Transverse colon (tissue), 4 donors: ENCODE measurements at places on chromosomes 1 and 21. TPM values are rescaled to one million over a fixed set of nuclear protein-coding genes. Genes with fewer than 3 reads are reported as not detected.

- no peak for DNase-seq
Measured at GRCh38 chr21:45739218-45740087, 95.9 kb downstream of the PCBP3 start.

DNA sequence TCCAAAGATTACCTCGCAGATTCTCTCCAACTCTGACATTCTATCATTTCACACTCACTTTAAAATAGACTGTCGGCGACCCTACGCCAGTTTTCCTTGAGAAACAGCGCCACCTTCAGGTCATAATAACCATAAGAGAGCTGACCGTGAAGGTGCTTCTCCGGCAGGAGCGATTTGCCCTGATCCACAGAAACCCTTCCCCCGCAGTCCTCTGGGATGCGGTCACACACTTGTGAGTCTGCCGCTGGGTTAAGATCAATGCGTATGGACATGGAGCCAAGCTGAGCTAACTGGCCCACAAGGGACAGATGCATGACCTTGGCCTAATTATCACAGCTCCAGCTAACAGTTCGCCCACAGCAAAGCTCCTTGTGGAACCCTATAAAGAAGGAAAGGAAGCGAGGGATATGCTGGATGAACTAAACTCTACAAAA is 32.8 kb upstream of the IFNAR2 start:
- peak; percentile 63 for DNase-seq

DNA sequence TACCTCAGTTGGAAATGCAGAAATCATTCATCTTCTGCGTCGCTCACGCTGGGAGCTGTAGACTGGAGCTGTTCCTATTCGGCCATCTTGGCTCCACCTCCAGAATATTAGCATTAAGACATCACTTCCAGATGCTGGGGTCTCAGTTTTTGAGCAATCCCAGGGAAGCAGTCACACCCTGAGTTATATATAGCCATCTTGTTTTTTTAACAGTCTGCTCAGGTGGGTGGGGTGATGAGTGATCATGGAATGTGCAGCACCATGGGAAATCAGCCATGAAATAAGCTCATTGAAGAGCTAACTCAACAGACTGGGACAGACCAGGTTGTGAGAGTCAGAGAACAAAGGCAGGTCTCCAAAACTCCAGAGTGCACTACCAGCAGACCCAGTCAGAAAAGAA is 27.0 kb upstream of the HMGB4 start:
- no peak for DNase-seq

GRCh38 chr1:41640756-41641474 is 156.4 kb upstream of the EDN2 start:
- DNase-seq, result peak; percentile 1

- no peak for DNase-seq
Measured at GRCh38 chr1:14267991-14268390, 330.5 kb upstream of the KAZN start.

Gene LRRC71
- total RNA-seq, result not detected

GRCh38 chr1:204831186-204831585 is 39.5 kb upstream of the NFASC start:
- DNase-seq, result no peak

- no peak for DNase-seq
Measured at GRCh38 chr1:163063143-163063542, 6.0 kb upstream of the RGS4 start.

DNA sequence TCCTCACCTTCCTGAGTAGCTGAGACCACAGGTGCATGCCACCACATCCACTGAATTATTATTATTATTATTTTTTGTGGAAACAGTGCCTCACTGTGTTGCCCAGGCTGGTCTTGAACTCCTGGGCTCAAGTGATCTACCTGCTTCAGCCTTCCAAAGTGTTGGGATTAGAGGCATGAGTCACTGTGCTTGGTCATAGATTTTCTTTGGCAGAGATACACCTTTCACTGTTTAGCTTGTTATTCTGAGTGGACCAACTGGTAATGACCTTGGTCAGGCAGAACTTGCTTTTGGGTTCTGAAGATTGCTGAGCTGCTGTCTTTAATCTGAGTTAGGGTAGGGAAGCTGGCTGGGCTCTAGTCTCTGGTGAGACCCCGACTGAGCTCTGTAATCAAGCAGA is 66.8 kb downstream of the DNAH14 start:
- no peak for DNase-seq

DNA sequence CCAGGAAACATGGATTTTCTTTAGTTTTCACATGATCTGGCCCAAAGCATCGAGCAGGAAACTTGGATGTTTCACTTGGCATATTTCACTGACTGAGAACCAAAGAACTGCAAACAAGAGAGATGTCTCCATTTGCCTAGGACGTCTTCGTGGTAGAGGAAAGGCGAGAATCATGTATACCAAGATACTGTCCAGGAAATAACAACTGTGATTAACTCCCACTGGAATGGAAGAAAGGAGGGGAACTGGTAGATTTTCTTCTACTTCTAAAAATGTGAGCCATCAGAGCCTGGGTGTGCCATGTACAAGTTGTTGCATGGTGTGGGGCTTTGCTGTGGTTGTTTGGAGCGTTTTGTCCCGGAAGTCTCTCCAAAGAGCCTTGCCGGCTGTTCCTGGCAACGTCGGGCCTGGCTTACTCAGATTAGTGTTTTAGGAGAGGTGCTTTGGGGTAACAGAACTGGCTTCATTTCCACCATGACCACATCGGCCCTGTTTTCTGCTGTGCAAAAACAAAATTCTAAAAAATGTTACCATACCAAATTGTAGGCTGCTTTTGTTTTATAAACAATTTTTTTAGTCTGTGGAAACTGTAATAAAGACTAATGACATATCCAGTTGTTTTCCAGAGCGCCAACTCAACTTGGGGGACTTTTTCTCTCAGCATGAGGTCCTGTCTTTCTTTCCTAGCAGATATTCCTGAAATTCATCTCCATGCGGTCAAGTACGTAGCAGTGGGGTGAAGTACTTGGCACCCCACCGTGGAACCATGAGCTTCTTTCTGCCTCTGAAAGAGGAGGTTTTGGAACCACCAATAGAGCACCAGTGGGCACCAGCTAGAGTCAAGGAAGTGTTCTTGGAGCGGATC is 118.3 kb downstream of the TM2D1 start:
- DNase-seq, result peak; percentile 28

GRCh38 chr1:31679091-31679490 is 24.7 kb downstream of the COL16A1 start:
- DNase-seq, result no peak

- DNase-seq, result no peak
Measured at GRCh38 chr1:42739753-42740700, at the start of gene CLDN19. CLDN19 (minus strand) TSS chr1:42740236; CDS start chr1:42740063, 173 bp downstream.

GRCh38 chr1:185039726-185040407 is 5.5 kb upstream of the RNF2 start:
- no peak for DNase-seq

DNA sequence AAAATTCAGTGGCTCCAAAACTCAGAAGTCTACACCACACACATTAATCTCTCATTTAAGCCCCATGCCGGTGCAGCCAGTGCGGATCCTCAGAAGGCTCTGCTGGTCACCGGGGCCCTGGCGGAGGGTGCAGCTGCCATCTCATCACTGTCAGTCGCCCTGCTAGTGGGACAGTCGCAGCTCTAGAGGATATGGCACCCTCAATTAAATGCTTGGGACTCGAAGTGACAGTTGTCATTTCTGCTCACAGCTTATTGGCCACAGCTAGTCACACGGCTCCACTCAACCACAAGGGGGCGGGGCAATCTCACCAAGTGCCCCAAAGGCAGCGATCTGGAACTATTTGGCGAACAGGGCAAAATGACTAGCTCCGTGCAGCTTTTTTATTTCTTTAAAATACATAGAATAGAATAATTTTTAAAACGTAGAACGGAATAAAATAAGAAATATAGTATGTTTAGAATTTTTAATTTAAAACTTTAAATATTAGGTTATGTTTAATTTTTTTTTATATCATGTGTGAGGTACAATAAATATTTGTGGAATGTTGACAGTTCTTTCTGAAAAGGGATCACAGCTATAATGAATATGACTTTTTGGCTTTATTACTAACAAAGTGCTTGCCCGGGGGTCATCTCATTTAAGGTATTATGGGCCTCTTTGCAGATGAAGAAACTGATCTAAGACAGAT is 8.0 kb upstream of the MAN1C1 start:
- DNase-seq, result peak; percentile 89

- DNase-seq, result no peak
Measured at GRCh38 chr1:6392809-6393399, 663 bp downstream of the ACOT7 start.
